ENCODE measurements at places on chromosomes 5 and 9.

GRCh38 chr5:5139777-5140478 lies at the start of gene ADAMTS16:
TSS of gene ADAMTS16 (plus strand) at chr5:5140330. CDS start at chr5:5140468, 138 bp downstream.
- no peak for DNase-seq

DNA sequence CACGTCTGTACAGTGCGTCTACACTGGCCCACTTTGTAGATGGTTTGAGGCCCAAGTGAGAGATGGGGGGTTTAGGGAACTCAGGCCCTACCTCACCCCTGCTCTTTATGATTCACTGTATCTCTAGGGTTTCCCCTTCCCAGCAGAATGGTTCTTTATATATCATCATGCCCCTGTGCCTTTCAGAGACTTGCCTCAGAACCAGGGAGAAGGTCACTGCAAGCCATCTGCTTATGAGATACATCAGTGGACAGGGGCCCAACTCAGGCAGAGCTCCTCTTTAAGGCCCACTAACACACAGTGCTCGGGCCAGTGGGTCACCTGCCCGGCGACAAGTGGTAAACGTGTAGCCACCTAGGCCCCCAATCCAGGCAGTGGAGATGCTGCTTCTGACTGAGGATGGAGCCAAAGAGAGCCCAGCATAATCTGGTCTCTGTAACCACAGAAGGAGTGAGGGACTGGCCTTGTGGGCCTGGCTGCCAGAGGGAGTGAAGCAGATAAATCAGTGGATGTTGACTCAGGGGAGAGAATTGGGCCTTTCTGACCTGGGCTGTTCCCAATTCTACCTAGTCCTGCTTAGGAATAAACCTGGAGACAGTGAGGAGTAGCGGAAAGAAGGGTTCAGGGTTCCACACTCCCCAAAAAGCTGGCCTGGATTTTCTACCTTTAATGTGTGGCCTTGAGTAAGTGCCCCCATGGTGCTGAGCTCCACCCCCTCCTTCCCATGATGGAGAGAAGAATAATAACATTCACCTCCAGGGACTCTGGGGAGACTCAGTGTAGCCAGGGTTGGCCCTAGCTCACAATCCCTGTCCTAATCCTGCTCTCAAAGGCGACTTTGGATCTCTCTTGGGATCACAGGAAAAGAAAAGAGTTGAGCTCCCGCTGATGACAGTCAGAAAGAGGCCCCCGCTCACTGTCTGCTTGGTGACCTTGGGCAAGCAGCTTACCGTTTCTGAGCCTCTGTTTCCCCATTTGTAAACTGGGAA lies 2.8 kb upstream of the DUSP1 start:
- DNase-seq, result no peak

DNA sequence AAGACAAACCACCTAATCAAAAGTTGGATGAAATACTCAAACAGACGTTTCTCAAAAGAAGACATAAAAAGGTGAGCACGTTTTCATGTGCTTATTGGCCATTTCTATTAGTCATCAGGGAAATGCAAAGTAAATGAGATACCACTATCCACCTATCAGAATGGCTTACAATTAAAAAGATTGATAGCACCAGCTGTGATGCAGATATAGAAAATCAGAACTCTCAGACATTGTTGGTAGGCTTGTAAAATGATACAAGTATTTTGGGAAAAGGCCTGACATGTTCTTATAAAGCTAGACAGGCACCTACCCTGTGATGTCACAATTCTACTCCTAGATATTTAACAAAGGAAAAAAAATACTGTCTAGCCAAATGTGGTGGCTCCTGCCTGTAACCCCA lies 44.0 kb upstream of the SLC30A5 start:
- no peak for DNase-seq

DNA sequence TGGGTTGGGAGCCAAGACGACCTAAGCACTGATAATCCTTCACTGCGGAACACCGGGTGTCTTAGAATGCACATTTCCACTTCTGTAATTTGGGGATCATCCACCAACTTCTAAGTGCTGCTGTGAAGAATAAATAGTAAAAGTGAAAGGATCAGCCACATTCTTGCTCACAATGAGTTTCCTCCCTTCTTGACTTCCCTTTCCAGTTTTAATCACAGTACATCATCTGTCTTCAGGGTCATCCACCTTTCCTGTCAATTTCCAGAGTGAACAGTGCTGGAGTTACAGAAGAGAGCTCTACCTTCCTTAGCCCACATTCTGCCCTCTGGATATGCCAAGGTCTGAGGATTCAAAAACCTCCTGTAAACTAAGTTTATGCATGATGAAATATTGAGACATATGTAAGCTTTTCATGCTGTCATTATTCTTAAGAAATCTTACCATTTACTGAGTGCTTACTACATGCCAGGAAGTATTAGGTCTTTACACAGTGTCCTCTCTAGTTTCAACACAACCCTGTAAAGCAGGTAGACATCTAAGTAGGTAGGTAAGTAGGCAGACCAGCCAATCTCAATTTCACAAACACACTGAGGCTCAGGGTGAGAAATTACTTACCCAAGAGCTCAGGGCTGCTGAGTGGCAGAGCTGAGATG lies 105.2 kb downstream of the CDK5RAP2 start:
- no peak for DNase-seq

DNA sequence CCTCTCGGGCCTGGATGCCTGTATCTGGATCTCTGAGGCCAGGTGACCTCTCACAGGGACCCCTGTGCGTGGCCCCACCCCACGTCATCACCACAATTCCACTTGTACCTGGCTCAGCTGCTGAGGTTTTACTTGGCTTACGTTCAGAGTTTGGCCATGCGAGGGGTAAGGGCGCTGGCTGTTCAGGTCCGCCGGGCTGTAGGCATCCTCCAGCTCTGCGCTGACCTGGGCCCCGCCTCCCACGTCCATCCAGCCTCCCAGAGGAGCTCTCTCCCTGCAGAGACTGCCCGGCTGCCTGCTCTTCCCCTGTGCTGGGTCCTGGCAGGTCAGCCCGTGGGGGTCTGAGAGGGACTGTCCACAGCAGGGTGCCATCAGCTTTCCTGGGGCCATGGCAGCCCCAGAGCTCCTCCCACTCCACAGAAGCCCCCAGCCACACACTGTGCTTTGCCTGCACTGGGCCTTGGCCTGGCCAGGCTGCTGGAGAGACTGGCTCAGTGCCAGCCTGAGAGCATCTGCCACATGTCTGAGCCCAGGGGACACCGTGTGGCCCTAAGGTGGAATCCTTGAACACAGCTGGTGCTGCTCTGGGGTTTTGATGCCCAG lies 43.6 kb downstream of the SLC6A3 start:
- no peak for DNase-seq

- DNase-seq, result no peak
Observed at GRCh38 chr5:55533521-55534435, 986 bp downstream of the PLPP1 start.

GRCh38 chr5:172086194-172086975 lies 79.9 kb upstream of the FBXW11 start:
- no peak for DNase-seq

- no peak for DNase-seq
Observed at GRCh38 chr5:68246802-68247201, 31.2 kb downstream of the PIK3R1 start.

DNA sequence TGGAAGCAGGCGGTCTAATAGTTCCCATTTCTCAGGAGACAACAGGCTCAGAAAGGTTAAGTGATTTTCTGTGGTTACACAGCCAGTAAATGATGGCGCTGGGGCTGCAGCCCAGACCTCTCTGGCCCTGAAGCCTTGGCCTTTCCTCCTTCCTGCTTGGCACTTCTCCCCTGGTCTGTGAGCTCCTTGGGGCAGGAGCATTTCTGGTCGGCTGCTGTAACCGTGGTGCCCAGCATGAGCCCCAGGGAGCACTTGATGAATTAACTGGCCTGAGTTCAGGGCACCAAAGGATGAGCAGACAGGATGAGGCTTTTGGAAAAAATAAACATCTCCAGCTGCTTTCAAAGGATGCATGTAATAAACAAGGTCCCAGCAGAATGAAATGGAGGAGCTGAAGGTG lies 30.2 kb downstream of the CDHR2 start:
- no peak for DNase-seq

GRCh38 chr5:97076098-97076497 lies 66.3 kb downstream of the LIX1 start:
- no peak for DNase-seq

GRCh38 chr5:26031481-26031880 lies 1006.9 kb downstream of the CDH9 start:
- DNase-seq, result no peak

- no peak for DNase-seq
Observed at GRCh38 chr5:56492812-56493211, 259.7 kb upstream of the ANKRD55 start.

DNA sequence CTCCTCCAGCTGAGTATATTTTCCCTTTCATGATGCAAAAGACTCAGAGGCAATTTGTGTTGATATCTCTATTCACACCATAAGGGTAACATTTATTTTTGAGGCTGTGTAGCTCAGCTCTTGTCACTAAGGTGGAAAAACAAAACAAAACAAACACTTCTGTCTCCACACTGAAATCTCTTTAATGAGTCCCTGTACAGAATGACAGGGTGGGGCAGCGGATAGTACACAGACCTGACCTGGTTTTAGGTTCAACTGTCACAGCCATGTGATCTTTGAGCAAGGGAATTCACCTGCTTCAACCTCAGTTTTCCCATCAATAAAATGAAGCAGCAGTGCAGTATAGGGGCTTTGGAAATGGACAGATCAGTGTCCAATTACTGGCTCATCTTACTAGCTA lies 29.3 kb downstream of the TLR4 start:
- DNase-seq, result no peak

DNA sequence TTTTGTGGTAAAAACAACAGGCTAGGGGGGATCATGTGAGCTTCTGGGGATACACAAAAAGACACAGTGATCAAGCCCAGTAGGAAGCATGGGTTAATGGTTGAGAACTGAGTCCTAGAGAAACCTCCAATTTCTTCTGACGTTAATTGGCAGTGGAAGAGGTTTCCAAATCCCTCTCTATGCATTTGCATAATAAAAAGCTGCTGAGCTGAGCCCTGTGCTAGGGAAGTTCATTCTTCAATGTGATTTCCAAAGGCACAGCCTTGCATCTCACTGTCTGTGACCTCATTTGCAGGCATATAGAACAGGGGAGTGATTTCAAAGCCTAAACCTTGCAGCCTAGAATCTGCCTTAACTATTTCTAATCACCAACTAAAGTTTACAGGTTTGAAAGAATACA lies 812 bp downstream of the DNAH5 start:
- no peak for DNase-seq

DNA sequence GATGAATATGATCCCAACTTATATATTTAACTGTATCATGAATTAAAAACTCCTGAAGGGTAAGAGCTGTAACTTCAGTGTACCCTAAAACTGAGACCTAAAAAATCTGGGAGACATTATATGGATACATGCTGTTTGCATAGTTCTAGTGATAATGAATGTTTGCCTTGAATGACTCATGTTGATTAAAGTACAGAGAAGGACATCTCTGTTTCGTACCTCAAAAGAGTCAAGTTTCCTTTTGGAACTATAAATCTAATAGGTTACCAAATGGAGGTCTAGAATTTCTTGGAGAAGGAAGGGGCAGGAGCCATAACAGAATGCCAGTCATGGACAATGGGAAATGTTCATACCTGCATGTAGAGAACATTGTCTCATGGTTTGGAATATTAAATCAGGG lies 168.1 kb downstream of the SNCAIP start:
- no peak for DNase-seq

- no peak for DNase-seq
Observed at GRCh38 chr5:107251151-107251550, 419.6 kb downstream of the EFNA5 start.

GRCh38 chr9:70484232-70485130 lies 70.0 kb upstream of the KLF9 start:
- DNase-seq, result no peak

DNA sequence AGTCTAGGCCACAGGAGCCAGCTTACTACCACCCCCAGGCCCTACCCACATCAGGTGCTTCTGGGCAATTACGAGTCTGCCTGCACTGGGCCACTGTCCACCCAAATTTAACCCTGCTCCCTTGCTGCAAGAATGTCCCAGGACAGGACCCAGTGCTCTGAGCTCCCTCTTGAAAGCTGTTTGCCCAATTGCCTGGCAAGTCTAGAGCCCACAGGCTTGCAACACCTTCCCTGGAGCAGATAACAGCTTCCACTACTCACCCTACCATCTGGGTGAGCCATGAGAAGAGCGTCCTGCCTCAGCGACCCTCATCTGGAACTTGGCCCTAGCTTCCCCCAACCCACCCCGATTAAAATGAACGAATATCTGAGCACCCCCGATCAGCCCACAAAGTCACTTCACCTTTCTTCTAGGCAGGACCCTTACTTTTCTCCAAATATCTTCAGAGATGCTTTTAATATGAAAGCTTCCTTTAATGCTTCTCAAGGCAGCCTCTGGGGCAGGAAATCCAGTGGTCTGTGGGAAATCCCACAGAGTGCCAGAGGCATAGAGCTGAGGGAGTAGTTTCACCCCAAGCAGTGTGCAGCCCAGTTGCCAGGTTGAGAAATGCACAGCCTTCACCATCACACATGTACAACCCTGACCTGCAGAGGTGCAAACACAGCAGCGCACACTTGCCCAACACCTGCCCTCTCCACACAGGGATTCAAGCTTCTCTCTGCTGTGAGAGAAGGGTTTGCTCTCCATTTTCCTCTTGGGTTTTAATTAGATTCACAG lies 10.6 kb downstream of the ACSL6 start:
- DNase-seq, result no peak

DNA sequence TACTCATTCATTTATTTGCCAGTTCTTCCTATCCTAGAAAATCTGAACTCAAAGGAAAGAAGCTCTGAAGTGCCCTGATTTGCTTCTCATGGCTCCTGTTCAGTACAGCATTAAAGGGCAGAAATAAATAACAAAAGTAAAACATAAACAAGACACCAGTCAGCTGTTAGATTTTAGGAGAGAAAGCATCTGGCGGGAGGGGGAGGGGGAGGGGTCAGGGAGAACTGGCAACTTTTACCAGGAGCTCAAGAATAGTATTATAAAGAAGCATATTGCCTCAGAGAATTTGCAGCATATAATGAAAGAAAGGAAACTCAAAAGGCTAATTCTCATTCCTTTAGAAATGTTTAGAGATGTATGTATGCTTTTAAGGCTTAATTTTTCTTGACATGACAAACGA lies 68.1 kb downstream of the SEMA6A start:
- no peak for DNase-seq

DNA sequence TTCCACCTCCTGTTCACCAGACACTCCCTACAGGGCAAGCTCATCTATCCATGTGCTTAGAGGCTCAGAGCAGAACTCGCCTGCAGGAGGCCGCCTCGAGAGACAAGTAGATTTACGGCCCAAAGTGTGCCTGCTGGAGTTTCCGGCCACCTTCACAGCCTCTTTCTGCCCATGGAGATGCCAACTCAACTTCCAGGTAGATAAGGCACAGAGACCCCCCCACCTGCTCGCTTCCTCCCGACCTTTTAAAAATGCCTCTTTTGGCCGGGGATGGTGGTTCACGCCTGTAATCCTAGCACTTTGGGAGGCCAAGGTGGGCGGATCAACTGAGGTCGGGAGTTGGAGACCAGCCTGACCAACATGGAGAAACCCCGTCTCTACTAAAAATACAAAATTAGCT lies 46.6 kb downstream of the EXD3 start:
- no peak for DNase-seq

- no peak for DNase-seq
Observed at GRCh38 chr9:96258967-96259366, 43.0 kb downstream of the HSD17B3 start.

All from stimulated activated CD4-positive, alpha-beta T cell treated with anti-CD3 and anti-CD28 coated beads, Interleukin-12 subunit alpha, Interleukin-12 subunit beta, amount 100 ng/mL, for 4 hours (primary cell).